CD4-positive, alpha-beta T cell treated with Interleukin-6 at 100 ng/mL for 8 hours (primary cell): ENCODE measurements at places on chromosomes 2 and 18.

GRCh38 chr2:164711766-164712138, 90.5 kb upstream of the GRB14 start:
- no peak for DNase-seq

DNA sequence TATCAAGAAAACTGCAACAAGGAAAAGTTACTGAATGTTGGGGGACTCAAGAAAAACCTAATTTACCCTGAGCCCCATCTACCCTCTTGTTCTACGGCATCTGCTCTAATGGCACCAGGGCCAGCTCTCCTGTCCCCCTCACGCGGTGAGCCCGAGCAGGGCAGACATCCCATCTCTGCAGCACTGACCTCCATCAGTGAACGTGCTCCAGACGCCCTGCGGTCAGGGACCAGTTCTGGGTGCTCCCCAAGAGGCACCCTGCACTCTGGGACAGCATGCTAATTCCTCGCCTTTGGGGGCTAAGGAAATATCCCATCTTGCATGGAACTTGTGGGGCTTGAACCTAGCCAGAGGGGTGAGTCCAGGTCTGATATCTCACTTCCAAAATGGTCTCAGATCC, 43.0 kb downstream of the CENPO start:
- no peak for DNase-seq

DNA sequence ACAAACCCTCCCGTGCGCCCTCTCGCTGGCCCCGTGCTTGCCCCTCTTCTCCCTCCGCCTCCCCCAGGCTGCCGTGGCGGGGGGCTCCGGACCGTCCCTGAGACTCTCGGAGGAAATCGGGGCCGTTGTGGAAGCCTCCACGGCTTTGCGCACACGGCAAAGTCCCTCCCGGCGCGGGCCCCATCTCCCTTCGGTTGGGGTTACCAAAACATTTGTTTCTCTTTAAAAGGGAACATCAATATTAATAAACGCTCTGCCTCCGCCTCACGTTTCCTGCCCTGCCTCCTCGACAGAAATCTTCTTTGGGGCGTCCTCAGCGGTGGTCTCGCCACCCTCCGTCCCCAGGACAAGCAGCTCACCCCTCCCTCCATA, 3.8 kb downstream of the PAX3 start:
- no peak for DNase-seq

- DNase-seq = no peak
Observed at GRCh38 chr2:209917154-209917771, 85.2 kb upstream of the RPE start.

GRCh38 chr18:61687317-61687716, 205.5 kb downstream of the RNF152 start:
- DNase-seq = no peak

- DNase-seq = no peak
Observed at GRCh38 chr18:70216788-70217187, 11.3 kb upstream of the RTTN start.

DNA sequence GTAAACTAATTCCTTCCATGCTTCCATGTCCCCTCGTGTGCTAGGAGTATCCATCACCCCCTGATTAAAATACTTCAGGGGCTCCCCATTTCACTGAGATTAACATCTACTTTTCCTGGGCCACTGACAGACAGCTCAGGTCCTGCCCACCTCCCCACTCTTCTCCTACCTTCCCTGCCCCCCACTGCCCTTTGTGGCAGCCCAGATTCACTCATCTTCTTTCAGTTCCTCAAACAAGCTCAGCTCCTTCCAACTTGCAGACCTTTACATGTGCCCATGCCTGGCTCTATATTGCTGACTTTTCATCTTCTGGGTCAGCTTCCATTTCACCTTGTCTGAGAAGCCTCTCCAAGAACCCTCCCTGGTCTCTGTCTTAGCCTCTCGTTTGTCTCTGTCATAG, 12.0 kb downstream of the RUFY4 start:
- no peak for DNase-seq

DNA sequence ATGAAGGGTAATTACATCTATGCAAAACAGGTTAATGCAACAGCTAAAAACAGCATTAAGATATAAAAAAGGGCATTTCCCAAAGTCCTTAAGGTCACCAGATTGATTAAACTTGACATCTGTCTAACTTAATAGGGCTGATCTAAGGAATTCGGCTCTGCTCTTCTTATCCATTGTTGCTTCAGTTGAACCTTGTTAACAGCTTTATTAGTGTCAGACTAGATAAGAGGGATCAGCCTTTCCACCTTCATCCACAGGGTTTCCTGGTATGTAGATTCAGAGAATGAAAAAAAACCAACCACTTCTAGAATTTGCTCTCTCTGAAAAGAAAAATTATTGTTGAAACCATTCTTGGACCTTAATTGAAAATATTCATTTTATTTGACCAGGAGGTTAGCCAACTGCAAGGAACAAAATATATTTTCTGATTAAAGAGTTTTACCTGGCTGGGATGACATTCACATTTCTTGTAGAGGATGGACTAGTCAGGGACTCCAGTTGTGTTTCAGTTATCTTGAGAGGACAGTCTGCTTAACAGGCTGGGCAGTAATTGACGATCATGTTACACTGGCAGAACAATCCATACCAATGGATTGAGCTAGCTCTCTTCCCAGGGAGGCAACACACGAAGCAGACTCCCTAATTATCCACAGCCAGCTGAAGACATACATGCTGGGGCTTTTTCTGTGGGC, 357.4 kb upstream of the ACVR2A start:
- no peak for DNase-seq

- no peak for DNase-seq
Observed at GRCh38 chr2:66794070-66794469, 359.1 kb downstream of the MEIS1 start.

GRCh38 chr2:68463287-68463877, 3.7 kb downstream of the FBXO48 start:
- DNase-seq = peak; percentile 59

- DNase-seq = no peak
Observed at GRCh38 chr18:57749604-57749970, 53.5 kb downstream of the ATP8B1 start.

DNA sequence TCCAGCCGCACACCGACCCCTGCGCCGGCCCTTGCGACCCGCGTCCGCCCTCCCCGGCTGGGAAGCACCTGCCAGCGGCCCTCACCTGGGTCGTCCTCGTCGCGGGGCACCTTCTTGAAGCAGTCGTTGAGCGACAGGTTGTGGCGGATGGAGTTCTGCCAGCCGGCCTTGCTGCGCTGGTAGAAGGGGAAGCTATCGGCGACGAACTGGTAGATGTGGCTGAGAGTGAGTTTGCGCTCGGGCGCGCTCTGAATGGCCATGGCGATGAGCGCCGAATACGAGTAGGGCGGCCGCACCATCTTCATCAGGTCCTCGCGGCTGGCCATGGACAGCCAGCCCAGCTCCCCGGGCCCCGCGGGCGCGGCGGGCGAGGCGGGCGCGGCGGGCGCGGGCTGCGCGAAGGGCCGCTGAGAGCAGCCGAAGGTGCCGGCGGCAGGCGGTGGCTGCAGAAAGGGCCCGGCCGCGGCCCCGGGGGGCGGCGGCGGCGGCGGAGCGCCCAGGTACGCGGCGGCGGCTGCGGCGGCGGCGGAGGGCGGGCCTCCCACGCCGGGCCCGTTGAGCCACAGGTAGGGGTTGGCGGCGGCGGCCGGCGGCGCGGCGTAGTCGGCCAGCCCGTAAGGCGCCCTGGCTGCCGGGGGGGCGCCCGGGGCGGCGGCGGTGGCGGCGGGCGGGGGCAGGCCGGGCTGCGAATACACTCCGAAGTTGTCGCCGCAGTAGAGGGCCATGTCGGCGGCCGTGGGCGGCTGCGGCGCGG, 505 bp downstream of the FOXI3 start:
- no peak for DNase-seq

- DNase-seq = no peak
Observed at GRCh38 chr2:32811696-32812095, 135.1 kb upstream of the LTBP1 start.

DNA sequence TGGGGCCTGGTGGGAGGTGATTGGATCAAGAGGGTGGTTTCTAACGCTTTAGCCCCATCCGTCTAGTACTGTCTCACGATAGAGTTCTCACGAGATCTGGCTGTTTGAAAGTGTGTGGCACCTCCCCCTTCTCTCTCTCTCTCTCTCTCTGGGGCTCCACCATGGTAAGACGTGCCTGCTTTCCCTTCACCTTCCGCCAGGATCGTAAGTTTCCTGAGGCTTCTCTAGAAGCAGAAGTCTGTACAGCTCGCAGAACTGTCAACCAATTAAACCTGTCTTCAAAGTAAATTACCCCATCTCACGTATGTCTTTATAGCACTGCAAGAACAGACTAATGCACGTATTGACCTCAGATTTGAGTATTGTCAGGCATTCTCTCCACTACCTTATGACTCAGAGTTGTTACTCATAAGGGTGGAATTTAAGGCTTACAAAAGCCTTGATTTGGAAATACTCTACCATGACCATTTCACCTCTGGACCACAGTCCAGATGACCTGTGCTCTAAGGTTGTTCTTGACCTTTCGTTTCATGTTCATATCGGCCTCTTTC, 99.5 kb upstream of the AGAP1 start:
- DNase-seq = no peak
